ENCODE measurements at places on chromosomes 1 and 21.

DNA sequence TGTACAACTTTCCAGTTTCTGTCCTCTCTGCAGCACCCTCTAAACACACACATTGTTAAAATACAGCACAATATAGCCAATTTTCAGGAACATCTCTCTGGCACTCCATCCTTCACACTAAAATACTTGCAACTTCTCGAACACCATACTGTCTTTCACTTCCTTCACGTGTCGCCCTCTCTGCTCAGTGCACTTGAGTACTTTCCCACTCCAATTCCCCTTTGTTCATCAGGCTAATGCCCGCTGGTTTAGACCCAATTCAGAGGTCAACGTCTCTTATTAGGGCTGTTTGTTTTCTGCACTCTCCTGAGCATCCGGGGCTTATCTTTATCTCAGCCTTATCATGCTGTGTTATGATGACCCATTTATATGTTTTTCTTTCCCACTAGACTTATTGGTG lies 238.2 kb upstream of the SGIP1 start:
- DNase-seq = no peak

DNA sequence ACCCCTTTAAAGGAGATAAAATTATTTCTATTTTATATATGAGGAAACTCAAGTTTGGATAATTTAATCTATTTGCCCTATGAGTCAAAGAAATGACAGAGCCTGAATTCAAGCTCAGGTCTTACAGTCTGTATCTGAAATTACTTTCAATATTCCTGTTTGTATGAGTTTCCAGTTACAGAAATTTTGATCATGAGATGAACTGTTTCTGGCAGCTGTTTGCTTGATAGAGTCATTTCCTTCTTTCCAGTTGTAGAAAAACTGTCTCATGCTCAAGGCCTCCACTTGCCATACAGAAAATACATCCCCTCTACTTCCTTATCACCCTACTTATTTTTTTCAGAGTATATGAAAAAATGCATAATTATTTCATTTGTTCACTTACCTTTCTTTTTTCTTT lies 87.6 kb downstream of the PTPRC start:
- no peak for DNase-seq

GRCh38 chr1:175129997-175130648 lies 62.5 kb downstream of the KIAA0040 start:
- DNase-seq = no peak

DNA sequence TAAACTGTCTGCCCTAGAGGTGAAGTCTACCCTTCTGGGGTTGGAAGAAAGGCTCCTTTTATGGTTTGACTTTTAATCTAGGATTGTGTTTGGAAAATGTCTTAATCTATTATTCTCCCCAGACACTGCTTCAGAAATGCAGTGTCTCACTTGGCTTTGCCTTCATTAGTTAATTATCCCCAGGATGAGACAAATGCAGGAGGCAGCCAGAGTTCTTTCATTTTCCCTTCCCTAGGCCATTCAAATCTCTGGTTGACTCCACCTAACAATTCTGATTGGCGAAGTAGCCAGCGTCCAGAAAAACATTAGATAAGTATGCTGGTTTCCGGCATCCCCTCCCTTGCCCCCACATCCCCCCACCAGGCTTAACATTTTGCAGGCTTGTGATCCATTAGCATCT lies 325.8 kb upstream of the PBX1 start:
- no peak for DNase-seq

GRCh38 chr1:160438935-160439334 lies 38.6 kb downstream of the VANGL2 start:
- DNase-seq = no peak

DNA sequence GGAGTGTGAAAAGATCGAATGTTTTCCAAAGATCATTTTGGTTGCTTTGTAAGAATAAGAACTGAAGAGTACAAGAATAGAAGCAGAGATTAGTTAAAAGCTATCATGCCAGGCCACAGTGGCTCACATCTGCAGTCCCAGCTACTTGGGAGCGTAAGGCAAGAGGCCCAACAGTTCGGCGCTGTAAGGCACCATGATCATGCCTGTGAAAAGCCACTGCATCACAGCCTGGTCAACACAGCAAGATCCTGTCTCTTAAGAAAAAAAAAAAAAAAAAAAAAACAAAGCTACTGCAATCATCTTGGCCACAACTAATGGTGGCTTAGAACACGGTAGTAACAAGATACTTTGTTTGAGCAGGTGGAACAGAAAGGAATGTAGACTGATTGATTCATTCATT lies 116.2 kb downstream of the EIF4G3 start:
- DNase-seq = no peak

GRCh38 chr21:31176725-31177124 lies 138.4 kb upstream of the KRTAP19-8 start:
- DNase-seq = no peak

DNA sequence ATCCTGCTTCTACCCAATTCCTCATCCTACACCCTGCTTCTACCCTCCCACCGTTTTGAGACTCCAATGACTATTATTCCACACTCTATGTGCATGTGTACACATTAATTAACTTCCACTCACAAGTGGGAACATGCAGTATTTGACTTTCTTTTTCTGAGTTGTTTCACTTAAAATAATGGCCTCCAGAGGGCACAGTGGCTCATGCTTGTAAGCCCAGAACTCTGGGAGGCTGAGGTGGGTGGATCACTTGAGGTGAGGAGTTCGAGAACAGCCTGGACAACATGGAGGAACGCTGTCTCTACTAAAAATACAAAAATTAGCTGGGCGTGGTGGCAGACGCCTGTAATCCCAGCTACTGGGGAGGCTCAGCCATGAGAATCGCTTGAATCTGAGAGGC lies 464.8 kb downstream of the PTBP2 start:
- DNase-seq = no peak

- no peak for DNase-seq
Measured at GRCh38 chr1:206036663-206037455, 13.2 kb upstream of the CTSE start.

DNA sequence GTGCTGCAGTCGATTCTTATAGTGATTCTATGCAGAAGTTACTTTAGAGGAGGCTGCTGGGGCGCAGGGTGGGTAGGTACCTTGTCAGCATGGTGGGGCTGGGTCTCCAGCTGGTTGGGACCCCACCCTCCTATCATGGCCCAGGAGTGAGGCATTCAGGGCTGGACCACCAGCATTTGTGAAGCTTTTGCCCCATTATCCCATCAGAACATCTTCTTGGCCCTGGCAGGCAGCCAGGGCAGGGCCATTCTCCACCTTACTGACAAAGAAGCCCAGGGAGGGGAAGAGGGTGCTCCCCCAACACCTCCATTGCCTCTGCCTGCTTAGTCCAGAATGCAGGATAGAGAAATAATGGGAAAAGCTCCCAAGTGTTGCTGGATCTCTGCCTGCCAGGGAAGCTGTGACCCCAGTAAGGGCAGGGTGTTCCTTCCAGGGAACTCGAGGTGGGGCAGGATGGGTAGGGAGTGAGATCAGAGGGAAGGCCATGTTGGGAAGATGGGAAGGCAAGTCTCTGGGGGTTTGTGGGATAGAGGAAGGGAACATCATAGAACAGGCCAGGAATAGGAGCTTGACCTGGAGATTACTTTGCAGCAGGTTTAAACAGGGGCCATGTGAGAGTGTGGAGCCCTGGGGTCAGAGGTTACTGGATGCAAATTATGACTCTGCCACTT lies 16.2 kb upstream of the SLC2A1 start:
- no peak for DNase-seq

DNA sequence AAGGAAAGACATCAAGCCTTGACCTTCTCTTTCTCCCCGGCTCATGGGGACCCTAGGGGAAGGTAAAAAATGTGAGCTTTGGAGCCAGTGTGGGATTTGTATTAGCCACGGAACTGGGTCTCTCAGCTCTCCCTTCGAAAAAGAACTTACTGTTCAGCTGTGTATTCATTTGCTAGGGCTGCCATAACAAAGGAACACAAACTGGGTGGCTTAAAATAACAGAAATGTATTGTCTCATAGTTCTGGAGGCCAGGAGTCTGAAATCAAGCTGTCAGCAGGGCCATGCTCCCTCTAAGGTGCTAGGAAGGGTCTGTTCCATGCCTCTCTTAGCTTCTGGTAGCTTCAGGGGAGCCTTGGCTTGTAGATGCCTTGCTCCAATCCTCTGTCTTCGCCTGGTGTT lies 83.5 kb upstream of the SLC2A1 start:
- DNase-seq = no peak

- DNase-seq = no peak
Measured at GRCh38 chr1:220887520-220888416, 8.5 kb downstream of the HLX start.

GRCh38 chr1:180486092-180486491 lies 16.3 kb downstream of the ACBD6 start:
- no peak for DNase-seq

- no peak for DNase-seq
Measured at GRCh38 chr21:31974454-31974985, 101.7 kb downstream of the HUNK start.

DNA sequence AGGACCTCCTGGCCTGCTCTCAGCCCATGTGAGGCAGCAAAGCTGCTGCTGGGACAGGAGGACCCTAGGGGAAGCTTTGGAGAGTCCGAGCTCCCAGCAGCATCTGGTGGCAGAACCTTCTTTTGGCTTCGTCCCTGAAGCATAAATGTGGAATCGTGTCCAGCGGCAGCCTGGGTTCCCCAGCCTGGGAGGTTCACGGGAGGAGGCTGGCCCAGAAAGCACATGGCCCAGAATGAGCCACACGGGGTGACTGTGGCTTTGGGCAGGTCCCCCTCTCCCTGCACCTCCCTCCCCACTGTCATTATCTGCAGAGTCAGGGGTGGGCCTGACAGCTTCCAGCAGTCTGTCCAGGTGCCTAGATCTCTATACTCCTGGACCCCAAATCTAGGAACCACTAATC lies 318.1 kb upstream of the VAMP3 start:
- no peak for DNase-seq

- no peak for DNase-seq
Measured at GRCh38 chr21:16061194-16061593, 331.4 kb downstream of the USP25 start.

- DNase-seq = no peak
Measured at GRCh38 chr1:157963713-157964112, 29.7 kb upstream of the KIRREL1 start.

DNA sequence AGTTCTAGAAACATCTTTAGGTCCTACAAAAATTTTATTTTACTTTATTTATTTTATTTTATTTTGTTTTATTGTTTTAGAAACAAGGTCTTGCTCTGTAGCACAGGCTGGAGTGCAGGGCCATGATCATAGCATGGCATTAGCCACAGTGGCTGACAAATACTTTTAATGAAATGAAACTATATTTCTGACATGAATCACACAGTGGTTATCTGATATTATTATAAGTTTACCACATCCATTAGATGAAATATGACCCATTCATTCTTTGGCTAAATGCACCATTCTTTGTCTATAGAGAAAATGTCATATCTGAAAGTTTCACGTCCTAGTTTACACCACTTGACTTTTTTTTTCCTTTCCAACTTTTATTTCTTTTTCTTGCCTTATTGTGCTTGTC lies 613.4 kb upstream of the ADAMTS5 start:
- DNase-seq = no peak

DNA sequence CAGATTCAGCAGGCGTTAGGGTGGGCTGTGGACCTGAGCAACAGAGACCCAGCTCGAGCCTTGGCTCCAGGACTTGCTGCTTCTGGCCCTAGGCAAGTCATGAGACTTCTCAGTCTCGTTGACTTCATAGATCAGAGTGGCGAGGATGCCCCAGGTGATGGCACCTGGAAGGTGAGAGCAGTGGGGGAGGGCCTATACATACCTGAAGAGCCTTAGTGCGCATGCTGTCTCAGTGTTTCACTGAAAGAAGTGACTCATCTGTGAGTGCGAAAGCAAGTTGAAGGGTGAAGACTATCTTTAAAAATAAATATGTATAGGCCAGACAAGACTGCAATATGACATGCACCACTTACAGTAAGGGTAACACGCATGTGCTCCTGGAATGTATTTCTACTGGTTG lies 10.1 kb downstream of the PLEKHA6 start:
- no peak for DNase-seq

- DNase-seq = no peak
Measured at GRCh38 chr1:17120962-17121837, 1.9 kb upstream of the PADI2 start.

DNA sequence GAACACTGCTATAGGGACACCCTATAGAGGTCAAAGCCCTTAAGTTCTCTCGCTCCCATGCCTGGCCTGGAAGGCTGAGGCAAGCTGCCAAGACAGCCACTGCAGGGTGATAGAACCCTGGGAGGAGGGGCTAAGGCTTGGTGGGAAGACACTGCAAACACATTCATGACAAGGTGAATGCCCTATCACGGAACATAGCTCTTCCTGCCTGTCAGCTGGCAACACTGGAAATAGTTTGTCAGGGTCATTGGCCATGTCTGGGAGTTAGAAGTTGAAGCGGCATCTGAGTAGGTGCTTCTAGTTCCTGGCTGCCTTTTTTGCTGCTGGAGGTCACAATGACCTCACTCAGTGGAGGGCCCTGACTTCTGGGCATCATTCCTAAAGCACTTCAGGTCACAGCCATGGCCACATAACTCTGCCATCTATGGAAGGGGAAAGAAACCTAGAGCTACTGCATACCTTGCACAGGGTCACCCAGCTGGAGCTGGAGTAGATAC lies 4.2 kb downstream of the FABP3 start:
- DNase-seq = no peak

DNA sequence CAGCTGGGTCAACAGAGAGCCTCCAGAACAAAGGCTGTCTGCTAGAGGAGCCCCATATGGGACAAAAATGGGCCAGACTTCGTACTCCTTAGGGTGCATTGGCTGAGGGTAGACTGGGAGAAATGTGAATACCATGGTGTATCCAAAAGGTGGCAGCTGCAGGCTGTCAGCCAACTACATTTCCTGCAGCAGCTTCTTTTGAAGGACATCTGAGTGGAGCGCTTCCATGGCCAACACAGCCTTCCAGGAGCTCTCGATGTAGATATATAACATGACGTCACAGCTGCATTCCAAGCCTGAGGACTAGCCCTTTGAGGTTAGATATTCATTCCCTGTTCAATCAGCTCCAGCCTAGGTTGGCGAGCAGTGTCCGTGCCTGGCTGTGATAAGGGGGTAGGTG lies 107.7 kb downstream of the MAB21L3 start:
- no peak for DNase-seq

DNA sequence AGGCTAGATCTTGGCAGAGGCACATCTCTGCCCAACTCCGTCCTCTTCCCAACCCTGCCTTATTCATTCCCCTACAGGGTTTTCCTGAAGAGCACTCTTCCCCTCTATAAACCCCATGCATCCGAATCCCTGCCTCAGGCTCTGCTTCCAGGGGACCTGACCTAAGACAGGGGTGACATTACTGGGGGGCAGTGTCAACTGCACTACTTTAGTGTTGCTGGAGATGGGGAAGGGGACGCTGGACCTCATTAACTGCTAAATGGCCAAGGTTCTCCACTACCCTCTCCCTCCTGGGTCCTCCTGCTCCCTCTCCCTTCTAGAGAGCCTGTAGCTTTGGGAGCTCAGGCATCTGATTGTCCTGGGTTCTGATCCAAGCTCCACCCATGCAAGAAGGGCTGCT lies 126.2 kb downstream of the GRIK3 start:
- no peak for DNase-seq

- no peak for DNase-seq
Measured at GRCh38 chr21:27189870-27190269, 223.0 kb upstream of the ADAMTS5 start.

- no peak for DNase-seq
Measured at GRCh38 chr1:180956028-180956640, 43.4 kb downstream of the KIAA1614 start.

- no peak for DNase-seq
Measured at GRCh38 chr1:26161415-26162219, 2.7 kb downstream of the FAM110D start.

All from brain pericyte (primary cell).